ENCODE measurements at places on chromosomes 5 and 9.

- DNase-seq: peak; percentile 20
These were observed 48.9 kb upstream of the CACNA1B start for GRCh38 chr9:137828527-137829259.

DNA sequence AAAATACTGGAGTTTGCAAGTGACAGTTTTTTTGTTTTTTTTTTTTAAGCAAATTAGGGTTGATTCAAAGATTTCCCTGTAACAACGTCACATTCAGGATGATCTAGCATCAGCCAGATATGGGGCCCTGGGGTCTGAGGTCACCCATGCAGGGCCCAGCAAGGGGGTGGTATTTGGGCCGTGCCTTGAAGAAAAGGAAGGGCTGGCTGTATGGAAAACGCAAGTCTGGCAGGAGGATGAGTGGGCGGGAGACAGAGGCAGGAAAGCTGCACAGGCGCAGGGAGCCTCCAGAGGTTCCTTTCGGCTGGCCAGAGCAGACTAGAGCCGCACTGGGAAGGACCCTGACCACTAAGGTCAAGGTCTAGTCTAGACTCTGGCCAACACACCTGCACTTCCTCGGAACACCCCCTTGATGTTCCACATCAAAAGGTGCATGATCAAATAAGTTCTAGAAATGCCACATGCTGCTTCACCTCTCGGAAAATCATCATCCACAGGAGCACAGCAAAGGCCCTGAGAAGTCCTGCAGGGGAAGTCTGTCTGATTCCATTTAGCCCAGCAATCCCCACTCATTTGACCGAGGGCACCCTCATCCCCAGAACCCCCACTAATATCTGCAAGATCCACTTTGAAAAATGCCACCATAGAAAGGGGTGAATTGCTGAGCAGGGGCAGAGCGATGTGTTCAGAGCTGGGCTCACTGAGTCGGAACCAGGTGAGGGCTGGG lies 21.1 kb upstream of the CPLX2 start:
- no peak for DNase-seq

DNA sequence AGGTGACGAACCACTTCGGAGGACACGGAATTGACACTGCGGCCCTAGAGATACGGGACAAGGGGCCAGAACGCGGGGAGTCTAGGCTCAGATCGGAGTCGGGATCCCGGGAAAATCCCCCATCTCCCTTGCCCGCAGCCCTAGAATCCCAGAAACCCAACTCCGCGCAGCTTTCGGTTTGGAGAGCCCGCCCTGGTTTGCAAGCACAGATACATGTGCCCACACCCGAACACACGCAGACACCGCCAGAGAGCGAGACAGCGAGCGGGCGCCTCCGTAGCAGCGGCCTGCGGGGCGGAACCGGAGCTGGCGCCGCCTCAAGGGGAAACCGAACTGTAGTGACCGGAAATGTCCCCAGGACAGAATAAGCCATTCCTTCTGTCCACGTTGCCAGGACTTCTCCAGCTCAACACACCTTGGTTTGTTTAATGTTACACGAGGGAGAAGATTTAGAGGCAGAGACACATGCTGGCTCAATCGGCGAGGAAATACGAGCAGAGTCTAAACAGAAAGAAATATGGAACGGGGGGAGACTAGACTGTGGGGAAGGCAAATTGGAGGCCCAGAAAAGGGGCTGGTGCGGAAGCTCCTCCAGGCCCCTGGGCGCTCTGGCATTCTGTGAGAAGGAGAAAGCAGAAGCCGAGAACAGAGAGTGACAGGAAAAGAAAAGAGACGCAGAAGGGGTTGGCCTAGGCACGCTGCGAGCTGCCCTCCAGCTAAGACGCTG lies 2.9 kb upstream of the PAX5 start:
- no peak for DNase-seq

DNA sequence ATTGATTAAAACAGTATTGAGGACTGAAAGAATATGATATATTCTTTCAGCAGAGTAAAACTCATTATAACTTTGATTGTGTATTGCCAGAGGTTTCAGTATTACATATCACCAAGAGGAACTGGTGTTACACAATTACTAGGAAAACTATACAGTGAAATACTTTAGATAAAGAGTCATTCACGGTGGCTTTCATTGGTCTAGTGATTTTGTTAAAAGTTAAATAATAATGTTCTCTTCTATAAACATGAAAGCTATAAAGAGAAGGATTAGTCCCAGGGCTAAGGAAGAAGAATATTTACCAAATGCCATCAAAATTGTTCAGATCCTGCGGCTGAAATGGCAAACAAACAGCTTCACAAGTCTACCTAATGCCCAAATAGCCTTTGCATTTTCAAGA lies 306.2 kb downstream of the SEMA5A start:
- no peak for DNase-seq

GRCh38 chr5:89988998-89989655 lies 420.4 kb downstream of the CETN3 start:
- DNase-seq: no peak

- no peak for DNase-seq
These were observed 11.7 kb downstream of the KCNV2 start for GRCh38 chr9:2729003-2729402.

DNA sequence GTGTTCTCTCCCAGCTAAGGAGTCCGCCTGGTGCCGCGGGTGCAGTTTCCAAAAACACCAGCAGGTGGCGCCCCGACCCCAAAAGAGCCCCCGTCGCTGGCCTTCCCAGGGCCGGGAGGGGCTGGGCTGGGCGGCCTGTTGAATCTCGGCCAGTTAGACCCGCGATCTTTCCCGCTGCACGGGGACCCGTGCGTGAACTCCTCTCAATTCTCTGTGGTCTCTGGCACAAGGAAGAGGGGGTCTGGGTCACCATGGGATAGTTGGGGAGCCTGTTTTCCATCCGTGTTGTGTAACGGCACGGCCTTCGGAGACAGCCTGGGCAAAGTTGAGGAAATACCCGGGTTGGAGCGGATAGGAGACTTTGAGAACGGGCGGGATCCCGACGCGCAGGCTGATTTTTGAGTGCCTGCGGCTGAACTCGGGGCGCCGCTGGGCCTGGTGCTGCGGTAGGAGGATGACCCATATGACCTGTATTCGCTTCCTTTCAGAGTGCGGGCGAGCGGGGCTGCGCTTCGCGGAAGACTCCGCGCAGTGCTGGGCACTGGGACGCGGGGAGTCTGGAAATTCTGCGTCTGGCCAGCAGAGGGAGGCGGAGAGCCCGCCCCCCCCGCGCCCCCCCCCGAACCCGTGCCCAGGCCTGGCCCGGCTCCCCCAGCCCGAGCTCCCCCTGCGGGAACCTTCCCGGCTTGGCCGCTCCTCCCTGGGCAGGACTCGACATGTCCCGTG lies 7.9 kb upstream of the PSD2 start:
- peak; percentile 93 for DNase-seq

DNA sequence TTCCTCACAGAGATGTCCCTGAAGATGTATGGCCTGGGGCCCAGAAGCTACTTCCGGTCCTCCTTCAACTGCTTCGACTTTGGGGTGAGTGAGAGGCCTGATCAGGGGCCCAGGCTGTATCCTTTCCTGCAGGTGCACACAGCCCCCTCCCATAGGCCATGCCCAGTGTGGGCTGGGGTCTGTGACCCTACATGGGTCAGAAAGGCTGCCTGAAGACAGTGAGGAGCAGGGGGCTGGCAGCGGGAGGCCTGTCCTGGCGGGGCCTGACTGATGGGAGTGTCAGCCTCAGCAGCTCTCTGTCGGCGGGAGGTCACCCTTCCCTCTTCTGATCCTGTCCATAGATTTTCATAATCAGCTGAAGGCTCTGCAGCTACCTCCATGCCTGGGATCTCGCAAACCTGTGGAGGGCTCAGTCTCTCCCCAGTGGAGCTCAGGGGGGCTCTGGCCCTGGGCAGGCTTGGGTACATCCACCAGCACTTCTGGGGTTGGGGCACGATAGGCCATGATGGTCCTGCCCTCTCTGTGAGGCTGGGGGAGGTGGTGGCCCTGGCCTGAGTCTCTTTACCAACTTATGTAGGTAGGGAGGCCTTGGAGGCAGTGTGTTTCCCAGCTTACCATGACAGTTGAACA lies 98.5 kb downstream of the CACNA1B start:
- DNase-seq: no peak

- no peak for DNase-seq
These were observed 65.4 kb upstream of the STK32A start for GRCh38 chr5:147169399-147169798.

DNA sequence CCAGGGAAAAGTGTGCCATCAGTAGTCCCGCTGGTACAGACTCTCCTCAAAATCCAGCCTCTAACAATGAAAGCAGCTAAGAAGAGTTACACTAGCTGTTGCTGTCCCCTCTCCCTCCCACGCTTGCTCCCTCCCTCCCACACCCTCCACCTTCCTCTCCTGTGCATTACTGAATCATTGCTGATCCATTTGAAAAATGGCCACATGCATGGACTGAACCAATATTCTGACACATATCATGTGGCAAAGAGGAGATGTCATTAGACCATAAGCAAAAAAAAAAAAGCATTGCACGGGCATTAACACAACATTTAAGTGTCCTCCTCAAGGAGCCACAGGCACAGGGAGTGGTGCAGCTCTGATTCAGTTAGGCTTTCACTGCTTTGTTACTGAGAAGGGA lies 37.9 kb downstream of the LHFPL2 start:
- no peak for DNase-seq

- DNase-seq: peak; percentile 13
These were observed 46.3 kb upstream of the PALM2AKAP2 start for GRCh38 chr9:109733690-109734089.

- peak; percentile 37 for DNase-seq
These were observed 20.5 kb downstream of the EQTN start for GRCh38 chr9:27276193-27277030.

- DNase-seq: no peak
These were observed 33.4 kb downstream of the PRRC1 start for GRCh38 chr5:127550652-127551409.

GRCh38 chr5:54517512-54518145 lies at the start of gene SNX18:
SNX18 (plus strand) TSS chr5:54517759; CDS start chr5:54517953, 194 bp downstream.
- peak; percentile 87 for DNase-seq

DNA sequence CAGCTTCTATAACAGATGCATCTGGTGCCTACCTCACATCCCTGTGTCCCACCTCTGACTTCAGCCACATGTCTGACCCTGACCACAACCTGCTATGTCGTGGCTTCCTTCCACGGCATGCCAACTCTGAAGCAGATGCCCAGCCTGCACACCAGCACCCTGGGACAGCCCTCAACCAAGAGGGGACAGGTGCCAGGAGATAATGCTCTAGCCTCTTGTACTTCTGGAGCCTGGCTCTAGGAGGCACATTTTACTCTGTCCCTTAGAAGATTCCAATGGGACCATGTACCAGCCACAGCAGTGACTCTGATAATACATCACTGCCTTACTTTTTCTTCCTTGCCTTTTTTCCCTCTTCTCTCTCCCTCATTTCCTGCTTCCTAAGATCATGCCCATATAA lies 51.4 kb downstream of the EBF1 start:
- DNase-seq: no peak

Measured in HTR-8/SVneo (cell line).